ENCODE measurements at places on chromosomes 16 and 17. TPM values are rescaled to one million over a fixed set of nuclear protein-coding genes. Genes with fewer than 3 reads are reported as not detected.

- DNase-seq = no peak
Measured at GRCh38 chr17:44424828-44425461, 35.5 kb upstream of the ITGA2B start.

- no peak for DNase-seq
Measured at GRCh38 chr17:15268461-15268860, 3.3 kb upstream of the PMP22 start.

- no peak for DNase-seq
Measured at GRCh38 chr17:31593806-31594205, 202.3 kb downstream of the RAB11FIP4 start.

- no peak for DNase-seq
Measured at GRCh38 chr17:15031975-15032374, 233.2 kb downstream of the PMP22 start.

DNA sequence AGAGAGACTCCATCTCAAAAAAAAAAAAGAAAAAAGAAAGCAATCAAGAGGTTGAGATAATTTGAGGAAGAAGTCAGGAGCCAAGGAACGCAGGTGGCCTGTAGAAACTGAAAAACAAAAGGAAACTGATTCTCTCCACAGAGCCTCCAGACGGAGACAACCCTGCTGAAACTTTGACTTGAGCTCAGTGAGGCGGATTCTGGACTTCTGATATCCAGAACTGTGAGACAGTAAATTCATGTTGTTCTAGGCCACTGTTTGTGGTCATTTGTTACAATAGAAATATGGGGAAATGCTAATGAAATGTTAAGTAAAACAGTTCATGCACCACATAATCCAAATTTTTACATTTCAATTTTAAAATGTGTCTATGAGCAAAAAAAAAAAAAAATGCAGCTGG lies 5.2 kb downstream of the MBTPS1 start:
- no peak for DNase-seq

DNA sequence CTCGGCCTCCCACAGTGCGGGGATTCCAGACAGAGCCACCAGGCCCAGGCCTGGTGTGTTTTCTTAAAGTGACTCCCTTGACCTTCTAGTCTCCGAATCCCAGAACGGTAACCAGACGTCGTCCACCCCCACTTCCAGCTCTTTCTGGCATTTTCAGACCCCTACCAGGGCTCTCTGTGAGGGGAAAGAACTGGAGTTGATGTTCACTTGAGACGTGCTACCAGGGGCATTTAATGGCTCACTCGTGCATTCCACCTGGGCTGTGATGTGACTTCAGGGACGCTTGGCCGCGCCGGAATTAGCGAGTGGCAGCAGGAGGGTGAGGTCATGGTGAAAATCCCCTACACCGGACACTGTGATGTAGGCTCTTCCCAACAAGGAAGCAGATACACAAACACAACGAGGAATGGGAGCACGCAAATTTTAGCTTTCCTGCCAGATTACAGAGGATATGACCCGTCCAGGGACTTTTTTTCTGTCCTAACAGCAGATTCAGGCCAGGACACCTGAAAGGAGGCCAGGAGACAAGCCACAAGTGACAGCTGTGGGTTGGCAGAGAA lies 1.1 kb upstream of the GNA13 start:
- DNase-seq = peak; percentile 48

GRCh38 chr17:497241-498034 lies 144.8 kb upstream of the RPH3AL start:
- no peak for DNase-seq

DNA sequence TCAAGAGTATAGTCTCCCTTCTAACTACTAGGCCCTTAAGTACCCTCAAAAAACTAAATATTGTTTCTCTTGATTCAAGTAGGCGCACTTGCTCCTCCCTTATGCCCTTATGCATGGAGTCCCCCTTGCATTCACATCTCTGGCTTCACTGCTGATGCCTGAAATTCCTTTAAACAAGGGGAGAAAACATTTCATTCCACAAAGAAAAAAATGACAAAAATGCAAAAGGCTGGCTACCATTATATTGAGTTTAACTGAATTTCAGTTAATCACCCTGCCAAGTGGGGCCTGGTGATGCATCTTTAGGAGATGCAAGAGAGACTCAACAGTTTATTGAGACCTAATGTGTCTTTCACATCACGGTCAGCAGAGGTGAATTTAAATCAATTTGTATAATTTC lies 35.6 kb downstream of the CRLF3 start:
- DNase-seq = no peak

- DNase-seq = no peak
Measured at GRCh38 chr17:75757086-75757681, 7.8 kb downstream of the GALK1 start.

DNA sequence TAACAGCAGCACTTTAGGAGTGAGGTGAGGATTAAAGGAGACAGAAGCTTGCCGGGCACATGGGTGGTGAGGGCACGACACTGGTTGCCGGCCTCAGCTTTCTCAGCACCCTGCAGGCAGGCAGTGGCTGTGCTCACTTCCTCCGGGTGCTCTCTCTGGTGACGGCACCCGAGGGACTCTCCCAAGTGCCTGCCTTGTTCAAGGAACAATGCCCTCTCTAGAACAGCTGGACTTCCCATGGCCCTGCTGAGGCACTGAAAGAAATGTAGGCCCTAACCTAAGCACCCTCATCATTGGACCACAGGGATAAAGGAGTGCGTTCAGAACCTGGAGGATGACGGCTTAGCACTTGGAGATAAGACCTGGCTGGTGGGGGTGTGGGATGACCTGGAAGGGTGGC lies 72.7 kb downstream of the N4BP1 start:
- peak; percentile 58 for DNase-seq

- DNase-seq = no peak
Measured at GRCh38 chr16:23771027-23771426, 16.2 kb downstream of the CHP2 start.

DNA sequence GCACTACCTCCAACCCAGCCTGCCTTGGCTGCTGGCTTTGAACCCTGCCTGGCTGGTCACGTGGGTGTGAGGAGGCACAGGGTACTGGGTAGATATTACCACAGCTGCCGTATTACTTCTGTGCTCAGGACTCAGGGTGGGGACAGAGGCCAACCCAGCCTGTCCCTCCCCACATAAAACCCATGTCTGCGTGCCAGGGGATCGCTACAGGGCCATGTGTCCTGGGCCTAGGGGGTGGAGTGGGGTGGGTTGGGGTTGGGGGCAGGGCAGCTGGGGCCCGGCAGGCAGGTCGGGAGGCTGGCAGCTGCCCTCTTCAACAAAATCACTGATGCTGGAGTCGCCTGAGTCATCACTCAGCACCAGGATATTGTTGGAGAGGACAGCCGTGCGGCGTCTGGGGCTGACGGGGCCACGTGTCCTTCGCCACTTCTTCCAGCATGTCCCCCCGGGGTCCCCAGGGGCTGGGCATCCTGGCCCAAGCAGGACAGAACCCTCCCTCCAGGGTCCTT lies 39.7 kb upstream of the PVALEF start:
- DNase-seq = no peak

- DNase-seq = no peak
Measured at GRCh38 chr17:8918807-8919465, 46.6 kb downstream of the PIK3R5 start.

GRCh38 chr16:8741636-8742035 lies 55.8 kb downstream of the TMEM186 start:
- DNase-seq = no peak

DNA sequence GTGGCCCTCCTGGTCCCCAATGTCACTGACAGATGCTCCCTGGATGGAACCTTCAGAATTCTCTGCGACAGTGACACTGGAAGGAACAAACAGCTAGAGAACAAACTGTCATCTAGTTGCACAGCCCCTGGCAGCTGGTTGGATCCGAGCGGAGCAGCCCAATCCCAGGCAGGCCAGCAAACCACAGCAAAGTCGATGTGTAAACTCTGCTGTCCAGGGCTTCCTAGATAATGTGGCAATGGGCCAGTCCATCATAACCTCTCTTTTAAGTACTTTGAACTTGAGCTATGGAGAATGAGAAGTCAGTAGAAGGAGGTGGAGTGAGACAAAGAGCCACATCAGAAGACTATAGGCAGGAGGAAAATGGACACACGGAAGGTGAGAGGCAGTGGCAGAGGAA lies 323.0 kb downstream of the CBLN1 start:
- DNase-seq = peak; percentile 12

GRCh38 chr17:32896647-32897258 lies 19.8 kb upstream of the MYO1D start:
- DNase-seq = no peak

AIPL1 gene
- total RNA-seq = not detected

AANAT gene
- not detected for total RNA-seq

KRT12 gene
- not detected for total RNA-seq

PRAC1 gene
- total RNA-seq = not detected

TEX19 gene
- not detected for total RNA-seq

FAM20A gene
- total RNA-seq = 50.7 TPM

KIF19 gene
- 3.8 TPM for total RNA-seq
